ENCODE measurements at places on chromosomes 13 and 19.

DNA sequence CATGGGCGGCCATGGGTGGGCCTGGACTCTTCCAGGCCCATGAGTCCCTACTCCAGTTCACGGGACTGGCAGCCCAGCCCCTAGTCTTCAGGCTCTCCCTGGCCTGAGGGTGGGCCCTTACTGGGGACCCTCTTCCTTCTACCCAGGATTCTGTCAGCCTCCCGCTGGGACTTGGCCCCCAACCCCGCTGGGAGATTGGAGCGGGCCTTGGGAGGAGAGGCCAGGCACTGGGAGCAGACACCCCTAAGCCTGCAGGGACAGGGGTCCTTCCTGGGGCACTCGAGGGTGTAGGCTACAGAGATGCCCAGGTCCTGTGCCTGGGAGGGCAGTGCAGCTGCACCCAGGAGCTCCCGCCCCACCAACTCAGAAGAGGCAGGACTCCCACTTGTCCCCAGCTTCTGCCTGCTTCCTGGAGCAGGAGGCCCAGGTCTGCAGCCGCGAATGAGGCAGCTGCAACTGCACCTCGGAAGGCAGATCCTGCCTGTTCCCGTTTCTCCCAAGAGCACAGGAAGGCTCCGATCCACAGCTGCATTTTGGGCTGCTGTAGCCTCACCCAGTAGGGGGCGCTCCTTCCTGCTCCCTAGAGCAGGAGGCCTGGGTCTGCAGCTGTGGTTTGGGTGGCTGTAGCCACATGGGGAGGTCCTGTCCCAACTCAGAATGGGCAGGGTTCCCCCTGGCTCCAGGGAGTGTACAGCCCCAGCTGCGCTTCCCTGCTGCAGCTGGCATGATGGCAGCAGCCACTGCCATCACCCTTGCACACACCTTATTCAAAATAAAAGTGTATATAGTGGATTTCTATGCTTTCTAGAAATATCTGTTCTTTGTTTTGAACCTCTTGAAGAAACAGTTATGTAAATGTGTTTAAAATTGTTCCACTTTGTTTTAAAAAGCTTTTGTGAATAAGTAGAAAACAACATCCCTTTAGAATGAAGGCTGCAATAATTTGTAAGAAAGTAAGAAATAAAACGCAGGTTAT, 46.8 kb downstream of the TEX26 start:
- DNase-seq, result peak; percentile 1

GRCh38 chr13:49455007-49455398, 10.9 kb downstream of the SETDB2 start:
- no peak for DNase-seq

DNA sequence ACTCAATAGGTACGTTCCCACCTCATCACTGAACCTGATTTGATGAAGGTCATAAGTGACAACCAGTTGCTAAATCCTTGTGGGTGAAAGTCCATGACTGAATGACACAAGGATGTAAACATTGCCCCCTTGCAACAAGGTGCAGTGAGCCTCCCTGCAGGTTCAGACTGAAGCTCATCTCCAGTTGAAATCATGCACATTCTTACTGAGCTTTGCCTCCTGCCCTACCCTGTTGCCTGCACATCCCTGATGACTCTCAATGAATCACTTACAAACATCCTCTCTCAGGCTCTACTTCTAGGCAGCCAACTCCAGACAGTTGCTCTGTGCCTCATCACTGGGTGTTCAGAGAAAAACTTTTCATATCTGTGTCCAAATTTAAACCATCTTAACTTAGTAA, 42.5 kb upstream of the ARGLU1 start:
- DNase-seq, result no peak

GRCh38 chr19:44813070-44813840, 4.4 kb downstream of the BCAM start:
- DNase-seq, result no peak

- DNase-seq, result peak; percentile 70
Observed at GRCh38 chr13:50125554-50126262, 110.5 kb downstream of the KCNRG start.

DNA sequence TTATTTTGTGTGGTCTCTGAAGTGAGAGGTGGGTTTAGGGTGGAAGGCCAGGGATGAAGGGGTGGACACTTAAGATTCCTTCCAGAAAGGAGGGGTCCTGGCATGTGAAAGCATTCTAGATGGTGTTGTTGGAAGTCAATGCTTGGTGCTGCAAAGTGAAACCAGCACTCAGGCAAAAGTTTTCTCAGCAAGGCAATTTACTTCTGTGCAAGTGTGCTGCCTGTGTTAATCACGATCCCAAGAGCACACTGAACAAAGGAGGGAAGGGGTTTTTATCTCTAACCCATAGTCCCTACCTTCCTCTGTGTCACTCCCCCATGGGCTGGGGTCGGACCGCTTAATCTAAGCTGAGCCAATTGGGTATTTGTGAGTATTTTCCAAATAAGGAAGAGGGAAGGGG, 1.3 kb downstream of the ZNF134 start:
- no peak for DNase-seq

DNA sequence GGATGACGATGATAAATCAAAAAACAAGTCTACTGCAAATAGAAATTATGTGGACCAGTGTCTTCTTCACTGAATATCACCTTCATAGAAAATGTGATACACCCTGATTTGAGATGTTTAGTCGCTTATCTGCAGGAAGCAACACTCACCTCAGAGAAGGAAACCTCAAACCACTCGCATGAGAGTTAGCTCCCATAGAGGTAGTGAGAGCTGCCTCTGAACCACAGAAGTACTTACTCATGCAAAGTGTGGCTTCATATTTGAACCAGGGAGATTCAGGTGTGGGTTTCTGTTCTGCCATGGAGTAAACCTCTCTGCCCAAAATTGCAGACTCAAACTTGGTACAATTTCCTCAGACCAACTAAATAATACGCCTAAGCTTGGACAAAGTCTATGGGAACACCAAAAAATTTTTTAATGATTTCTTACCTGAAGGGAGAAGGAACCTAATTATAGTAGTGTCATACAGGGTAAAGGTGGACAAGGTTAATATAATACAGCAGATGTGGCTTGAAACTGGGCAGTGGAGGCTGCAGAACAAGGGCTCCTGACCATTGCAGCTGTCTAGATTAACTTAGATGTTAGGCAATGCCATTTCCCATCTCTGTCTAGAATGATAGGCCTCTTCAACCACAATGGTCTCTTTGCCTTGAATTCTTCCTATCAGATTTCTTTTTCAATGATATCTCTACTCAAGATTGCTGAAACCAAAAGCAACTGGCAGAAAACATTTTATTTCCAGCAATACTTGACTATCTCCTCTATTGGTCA, 29.6 kb upstream of the RCBTB2 start:
- DNase-seq, result peak; percentile 43

DNA sequence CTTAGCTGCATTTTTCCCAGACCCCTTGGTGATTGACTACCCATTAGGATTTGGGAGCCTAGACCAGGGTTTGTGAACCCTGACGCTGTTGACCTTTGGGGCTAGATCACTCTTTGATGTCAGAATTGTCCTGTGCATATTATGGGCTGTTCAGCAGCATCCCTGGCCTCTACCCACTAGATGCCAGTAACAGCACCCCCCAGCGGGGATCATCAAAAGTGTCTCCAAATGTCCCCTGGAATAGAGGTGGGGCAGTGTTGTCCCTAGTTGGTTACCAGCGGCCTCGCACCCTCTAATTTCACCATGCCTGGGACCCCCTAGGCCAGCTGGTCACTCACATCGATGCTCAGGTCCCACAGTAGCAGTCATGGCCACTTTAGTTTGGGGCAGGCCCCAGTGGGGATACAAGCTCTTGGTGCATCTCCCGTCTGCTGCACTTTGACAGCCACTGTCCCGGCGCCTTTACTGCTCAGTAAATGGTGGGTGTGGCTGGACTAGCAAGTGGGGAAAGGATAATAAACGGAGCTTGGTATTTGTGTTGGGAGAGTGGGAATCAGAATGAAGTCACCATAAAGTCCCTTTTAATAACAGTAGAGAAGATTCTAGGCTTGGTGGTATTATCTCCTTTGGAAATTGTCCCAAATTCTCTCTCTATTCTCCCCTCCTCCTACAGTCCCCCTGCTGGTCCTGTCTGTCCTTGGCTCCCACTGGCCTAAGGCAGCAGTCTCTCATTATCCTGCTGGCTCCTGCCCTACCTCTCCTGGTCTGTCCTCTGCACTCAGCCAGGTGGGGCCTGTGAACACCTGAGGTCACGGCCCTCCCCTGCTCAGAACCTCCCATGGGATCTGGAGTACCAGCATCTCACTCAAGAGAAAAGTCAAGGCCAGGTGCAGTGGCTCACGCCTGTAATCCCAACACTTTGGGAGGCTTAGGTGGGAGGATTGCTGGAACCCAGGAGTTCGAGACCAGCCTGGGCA, 80.6 kb downstream of the SIPA1L3 start:
- DNase-seq, result no peak

GRCh38 chr19:15154002-15154612, 46.7 kb downstream of the NOTCH3 start:
- DNase-seq, result no peak

DNA sequence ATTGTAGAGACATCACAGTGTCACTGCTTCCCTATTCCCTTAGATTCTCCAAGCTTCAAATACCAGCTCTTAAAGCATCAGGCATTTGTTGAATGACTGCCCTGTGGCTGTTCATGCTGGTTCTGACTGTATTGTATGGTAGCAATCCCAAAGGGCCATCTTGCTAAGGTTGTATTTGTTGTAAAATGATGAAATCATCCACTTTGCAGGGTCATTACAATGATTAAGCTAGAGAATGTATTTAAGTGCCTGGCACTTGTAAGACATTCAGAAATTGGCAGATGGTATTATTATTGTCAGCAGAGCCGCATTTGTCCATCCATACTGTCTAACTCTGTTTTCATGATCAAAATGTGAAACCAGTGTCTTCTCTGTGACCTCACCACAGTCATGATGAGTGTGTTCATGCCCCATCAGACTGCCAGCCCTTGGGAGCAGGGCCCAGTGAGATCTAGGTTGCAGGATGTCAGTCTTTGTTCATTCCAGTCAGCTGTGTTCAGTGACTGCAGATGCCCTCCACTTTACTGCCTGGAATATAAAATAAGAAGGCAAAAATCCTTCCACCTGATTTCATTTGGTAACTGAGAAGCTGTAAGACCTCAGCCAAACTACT, 86.1 kb downstream of the DHRS12 start:
- DNase-seq, result no peak

GRCh38 chr19:47239610-47240296, 8.8 kb upstream of the BBC3 start:
- no peak for DNase-seq

GRCh38 chr19:13929956-13930355, 8.3 kb downstream of the PODNL1 start:
- DNase-seq, result no peak

DNA sequence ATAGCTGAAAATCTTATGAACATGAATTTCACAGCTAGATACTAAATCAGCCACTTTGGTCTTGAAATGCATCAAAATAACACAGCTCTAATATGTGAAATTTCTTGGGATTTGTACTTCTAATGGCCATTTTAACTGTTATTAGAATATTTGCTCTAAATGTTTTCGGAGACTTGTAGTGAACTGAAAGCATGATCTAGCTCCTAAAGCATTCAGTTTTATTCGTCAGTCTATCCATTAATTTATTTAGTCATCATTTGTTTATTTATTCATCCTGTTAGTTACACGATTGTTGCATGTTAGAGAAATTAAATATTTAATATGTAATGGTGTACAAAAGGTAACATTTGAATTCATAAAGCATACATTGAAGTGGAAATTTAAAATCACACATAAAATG, 1132.7 kb downstream of the SLITRK1 start:
- DNase-seq, result no peak

GRCh38 chr13:95033890-95034289, 267.4 kb downstream of the ABCC4 start:
- no peak for DNase-seq

DNA sequence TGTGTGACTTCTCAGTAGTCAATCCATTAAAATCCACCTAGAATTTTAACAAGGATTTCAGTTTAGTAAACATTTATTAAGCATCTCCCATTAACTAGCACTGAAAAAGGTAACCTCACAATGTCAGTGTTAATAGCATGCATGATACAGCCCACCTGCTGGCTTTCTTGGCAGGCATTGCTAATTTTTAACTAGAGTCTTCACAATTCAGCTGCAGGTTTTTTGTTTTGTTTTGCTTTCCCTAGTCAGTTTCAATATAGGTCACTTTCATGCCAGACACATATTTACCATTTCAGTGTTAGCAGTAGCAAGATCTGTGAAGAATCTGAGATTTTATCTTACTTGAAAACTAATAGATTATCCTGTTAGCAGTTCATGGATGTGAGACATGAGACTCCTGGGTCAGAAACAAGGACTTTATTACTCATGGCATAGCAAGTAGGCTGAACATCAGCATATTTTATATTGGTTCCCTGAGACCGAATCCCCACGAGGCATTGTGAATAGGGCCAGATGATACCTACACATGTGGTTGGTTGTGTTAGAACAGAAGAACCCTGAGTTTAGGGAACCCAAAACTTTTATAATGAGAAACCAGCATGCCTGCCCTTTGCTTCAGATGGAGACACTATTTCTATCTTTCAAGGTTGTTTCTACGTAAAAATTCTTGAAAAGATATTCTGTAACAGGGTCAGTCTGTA, 198.0 kb upstream of the HTR2A start:
- DNase-seq, result no peak

DNA sequence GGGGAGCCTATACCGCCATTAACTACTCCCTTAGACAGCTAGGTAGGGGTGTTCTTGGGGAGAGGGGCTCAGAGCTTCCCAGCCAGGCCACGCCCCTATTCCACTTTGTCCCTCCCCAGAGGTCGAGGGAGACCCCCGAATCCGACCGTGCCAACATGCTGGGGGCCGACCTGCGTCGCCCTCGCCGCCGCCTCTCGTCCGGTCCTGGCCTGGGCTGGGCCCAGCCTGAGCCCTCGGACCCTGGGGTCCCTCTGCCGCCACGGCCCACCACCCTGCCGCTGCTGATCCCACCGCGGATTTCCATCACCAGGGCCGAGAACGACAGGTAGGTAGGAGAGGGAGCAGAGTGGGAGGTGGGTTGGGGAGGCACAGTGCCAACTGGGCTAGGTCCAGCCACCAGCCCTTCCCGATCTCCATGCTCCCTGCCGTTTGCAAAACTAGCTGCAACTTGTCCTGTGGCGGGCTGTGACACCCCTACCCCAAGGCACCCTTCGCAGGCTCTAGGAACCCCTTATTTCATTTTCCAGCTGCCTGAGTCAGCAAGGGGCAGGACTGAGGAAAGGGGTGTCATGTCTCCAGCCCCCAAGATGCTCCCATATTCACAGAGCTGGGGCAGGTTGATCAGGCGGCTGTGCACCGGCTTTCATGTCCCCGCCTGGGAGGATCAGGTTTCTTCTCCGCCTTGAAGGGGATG, 2.6 kb upstream of the PDE4A start:
- DNase-seq, result no peak
